ENCODE measurements at places on chromosomes 5 and 9. TPM values are rescaled to one million over a fixed set of nuclear protein-coding genes. Genes with fewer than 3 reads are reported as not detected.

OTP gene
- not detected for total RNA-seq

GRCh38 chr9:137488327-137488653, 29.2 kb upstream of the NSMF start:
- H3K4me1 ChIP-seq, result no peaks in the 10 kb centered on the region
- H3K4me3 ChIP-seq, result no peak overlapping the region
- no peak overlapping the region for H3K27ac ChIP-seq
- H3K27me3 ChIP-seq, result no peaks in the 10 kb centered on the region
- H3K36me3 ChIP-seq, result no peaks in the 10 kb centered on the region
- DNase-seq, result no peak

GRCh38 chr9:98962181-98962560, 18.5 kb downstream of the COL15A1 start:
- no peak overlapping the region for H3K4me3 ChIP-seq
- no peak for DNase-seq
- no peaks in the 10 kb centered on the region for H3K36me3 ChIP-seq

FOXI1 gene
- not detected for total RNA-seq

PTGER4 gene
- not detected for total RNA-seq

- no peak for DNase-seq
- no peaks in the 10 kb centered on the region for H3K27me3 ChIP-seq
- H3K4me1 ChIP-seq, result no peaks in the 10 kb centered on the region
- no peaks in the 10 kb centered on the region for H3K36me3 ChIP-seq
These were observed 139.0 kb upstream of the GAS1 start for GRCh38 chr9:87086221-87086818.

GRCh38 chr5:56090793-56091460, 96.2 kb upstream of the IL6ST start:
- no peaks in the 10 kb centered on the region for H3K4me1 ChIP-seq
- H3K4me3 ChIP-seq, result no peak overlapping the region
- H3K36me3 ChIP-seq, result no peaks in the 10 kb centered on the region
- no peak for DNase-seq

GRCh38 chr9:87667164-87667738, 58.7 kb upstream of the CTSL start:
- no peak overlapping the region for H3K4me3 ChIP-seq
- H3K36me3 ChIP-seq, result no peaks in the 10 kb centered on the region
- H3K27me3 ChIP-seq, result no peaks in the 10 kb centered on the region
- H3K4me1 ChIP-seq, result no peaks in the 10 kb centered on the region
- peak; percentile 87 for DNase-seq

DNA sequence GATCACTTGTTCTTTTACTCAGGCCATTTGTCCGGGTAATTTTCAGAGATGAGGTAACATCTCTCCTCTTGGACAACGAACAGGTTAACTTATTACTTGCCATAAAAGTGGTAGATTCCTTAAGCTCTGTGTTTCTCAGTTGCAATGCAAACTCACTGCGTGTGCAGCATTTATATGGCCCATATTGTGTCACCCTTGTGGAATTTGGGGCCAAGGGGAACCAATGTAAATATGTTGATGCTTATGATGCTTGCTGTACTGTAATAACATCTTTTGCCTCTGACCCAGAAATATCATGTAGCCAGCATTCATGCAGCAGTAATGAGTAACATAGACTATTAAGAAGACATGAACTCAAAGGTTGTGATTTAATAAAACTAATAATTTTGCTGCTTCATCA, 175.8 kb downstream of the ADAMTS6 start:
- no peaks in the 10 kb centered on the region for H3K4me1 ChIP-seq
- DNase-seq, result no peak
- H3K4me3 ChIP-seq, result no peak overlapping the region
- H3K36me3 ChIP-seq, result no peaks in the 10 kb centered on the region
- no peak overlapping the region for H3K27ac ChIP-seq
- no peaks in the 10 kb centered on the region for H3K27me3 ChIP-seq

- no peak overlapping the region for H3K4me3 ChIP-seq
- DNase-seq, result no peak
- no peaks in the 10 kb centered on the region for H3K27me3 ChIP-seq
These were observed 44.1 kb upstream of the ERBIN start for GRCh38 chr5:65882278-65882677.

DNA sequence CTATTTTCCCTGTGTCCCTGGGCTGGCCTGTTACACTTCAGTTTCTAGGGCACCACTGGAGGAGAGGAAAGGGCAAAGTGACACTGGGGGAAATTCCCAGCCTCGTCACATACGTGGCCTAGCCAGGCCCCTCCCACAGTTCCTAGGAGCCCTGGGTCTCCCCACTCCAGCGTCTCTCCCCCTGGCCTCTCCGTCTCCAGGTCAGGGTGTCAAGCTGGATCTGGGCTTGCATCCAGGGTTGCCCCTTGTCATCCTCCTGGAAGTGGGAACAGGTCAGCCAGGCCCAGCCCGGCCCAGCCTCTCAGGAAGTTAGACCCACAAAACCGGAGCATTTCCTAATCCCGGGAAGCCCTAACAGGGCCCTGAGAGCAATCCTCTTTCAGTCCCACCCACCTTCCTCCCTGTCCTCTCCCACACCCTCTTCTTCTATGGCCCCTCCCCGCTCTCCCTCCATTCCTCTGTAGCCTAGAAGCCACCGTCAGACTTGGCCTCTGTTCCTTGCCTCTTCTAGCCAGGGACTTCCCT, 4.7 kb upstream of the TNIP1 start:
- no peaks in the 10 kb centered on the region for H3K27me3 ChIP-seq
- peaks cover 10% of the 10 kb centered on the region for H3K4me1 ChIP-seq
- no peak overlapping the region for H3K27ac ChIP-seq
- H3K4me3 ChIP-seq, result no peak overlapping the region

DNA sequence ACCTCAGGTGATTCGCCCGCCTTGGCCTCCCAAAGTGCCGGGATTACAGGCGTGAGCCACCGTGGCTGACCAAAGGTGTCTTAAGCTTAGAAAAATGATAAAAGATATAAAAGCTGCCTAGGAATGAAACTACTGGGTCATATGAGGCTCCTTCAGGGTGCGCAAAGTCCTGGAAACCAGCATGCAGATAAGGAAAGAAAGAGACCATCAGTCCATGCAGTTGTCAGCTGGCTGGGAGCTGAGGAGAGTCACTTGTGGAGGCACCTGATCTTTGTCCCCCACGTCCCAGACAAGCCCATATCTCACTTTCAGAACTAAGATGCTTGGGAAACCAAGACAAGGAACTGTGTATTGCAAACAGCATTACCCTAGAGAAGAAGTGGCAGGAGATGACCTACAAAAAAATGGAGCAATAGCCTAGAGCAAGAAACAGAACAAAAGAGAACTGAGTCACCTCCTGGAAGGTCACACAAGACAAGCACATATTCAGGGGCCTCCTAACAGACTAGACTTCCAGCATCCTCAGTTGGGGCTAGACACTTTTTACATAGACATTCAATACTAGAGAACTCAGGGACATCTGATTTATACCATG, 2.8 kb upstream of the CCDC125 start:
- DNase-seq, result no peak
- no peak overlapping the region for H3K27ac ChIP-seq
- no peaks in the 10 kb centered on the region for H3K36me3 ChIP-seq
- no peaks in the 10 kb centered on the region for H3K27me3 ChIP-seq
- H3K4me3 ChIP-seq, result no peak overlapping the region
- H3K4me1 ChIP-seq, result no peaks in the 10 kb centered on the region

OR5C1 gene
- total RNA-seq, result not detected

PRR16 gene
- total RNA-seq, result not detected

- H3K4me3 ChIP-seq, result no peak overlapping the region
- no peaks in the 10 kb centered on the region for H3K36me3 ChIP-seq
- no peak for DNase-seq
- no peaks in the 10 kb centered on the region for H3K4me1 ChIP-seq
These were observed 27.8 kb upstream of the PTPDC1 start for GRCh38 chr9:94056442-94056974.

- H3K4me1 ChIP-seq, result peaks cover 15% of the 10 kb centered on the region
- H3K36me3 ChIP-seq, result no peaks in the 10 kb centered on the region
- H3K27me3 ChIP-seq, result no peaks in the 10 kb centered on the region
- no peak overlapping the region for H3K27ac ChIP-seq
- DNase-seq, result no peak
- no peak overlapping the region for H3K4me3 ChIP-seq
These were observed 48.4 kb upstream of the FUBP3 start for GRCh38 chr9:130530938-130531337.

DNA sequence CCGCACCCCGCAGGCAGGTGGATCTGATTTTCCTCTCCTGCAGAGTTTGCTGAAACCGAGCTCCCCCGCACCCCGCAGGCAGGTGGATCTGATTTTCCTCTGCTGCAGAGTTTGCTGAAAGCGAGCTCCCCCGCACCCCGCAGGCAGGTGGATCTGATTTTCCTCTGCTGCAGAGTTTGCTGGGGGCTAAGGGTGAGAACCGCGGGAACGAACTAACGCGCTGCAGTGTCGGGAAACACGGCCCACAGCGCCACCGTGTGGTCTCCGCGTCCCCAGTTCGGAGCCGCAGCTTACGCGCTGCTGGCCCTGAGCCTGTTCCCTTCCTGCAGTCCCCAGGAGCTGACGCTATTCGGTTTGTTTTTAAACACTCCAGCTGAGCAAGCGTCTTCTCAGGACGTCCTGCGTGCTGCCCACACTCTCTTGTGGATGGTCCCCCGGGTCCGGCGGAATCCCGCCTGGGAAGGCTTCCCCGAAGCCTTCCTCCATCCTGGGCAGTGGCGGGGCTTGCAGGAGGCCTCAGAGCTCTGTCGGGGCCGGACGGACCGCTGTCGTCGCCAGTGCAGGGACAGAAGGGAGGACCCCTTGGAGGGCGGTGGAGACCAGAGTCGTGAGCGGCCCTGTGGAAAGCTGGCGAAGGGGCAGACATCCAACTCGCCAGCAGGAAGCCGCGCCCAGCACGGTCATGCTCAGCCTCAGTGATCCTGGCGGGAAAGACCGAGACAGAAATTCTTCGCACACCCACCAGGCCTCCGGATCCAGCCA, 121.2 kb upstream of the LPCAT1 start:
- H3K4me3 ChIP-seq, result peak overlapping the region; percentile 50
- H3K27ac ChIP-seq, result no peak overlapping the region
- H3K27me3 ChIP-seq, result peaks cover 79% of the 10 kb centered on the region
- H3K4me1 ChIP-seq, result peaks cover 3% of the 10 kb centered on the region

MUSK gene
- total RNA-seq, result 0.24 TPM

GRXCR2 gene
- total RNA-seq, result not detected

DNA sequence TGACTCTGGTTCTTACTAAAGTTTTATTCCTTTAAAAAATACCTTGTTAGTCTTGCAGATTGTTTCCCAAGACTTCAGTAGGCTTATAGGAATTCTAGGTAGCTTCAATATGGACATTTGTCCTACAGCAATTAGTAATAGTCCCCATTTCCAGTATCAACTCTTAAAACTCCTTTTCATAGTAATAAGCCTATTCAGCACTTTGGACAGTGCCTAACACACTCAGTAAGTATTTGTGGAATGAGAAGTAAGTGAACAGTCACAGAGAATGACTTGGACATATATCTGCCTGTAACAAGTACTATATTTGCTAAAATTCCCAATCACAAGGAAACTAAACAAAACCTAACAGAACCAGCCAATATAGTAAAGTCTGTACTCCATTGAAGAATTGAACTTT, 1291.8 kb upstream of the DMAC1 start:
- no peaks in the 10 kb centered on the region for H3K4me1 ChIP-seq
- no peak overlapping the region for H3K27ac ChIP-seq
- H3K36me3 ChIP-seq, result no peaks in the 10 kb centered on the region
- H3K4me3 ChIP-seq, result no peak overlapping the region

- peak; percentile 24 for DNase-seq
- no peaks in the 10 kb centered on the region for H3K36me3 ChIP-seq
- H3K27ac ChIP-seq, result no peak overlapping the region
These were observed 40.5 kb upstream of the PJA2 start for GRCh38 chr5:109450129-109450877.

PCDHB10 gene
- 9.3 TPM for total RNA-seq

DNA sequence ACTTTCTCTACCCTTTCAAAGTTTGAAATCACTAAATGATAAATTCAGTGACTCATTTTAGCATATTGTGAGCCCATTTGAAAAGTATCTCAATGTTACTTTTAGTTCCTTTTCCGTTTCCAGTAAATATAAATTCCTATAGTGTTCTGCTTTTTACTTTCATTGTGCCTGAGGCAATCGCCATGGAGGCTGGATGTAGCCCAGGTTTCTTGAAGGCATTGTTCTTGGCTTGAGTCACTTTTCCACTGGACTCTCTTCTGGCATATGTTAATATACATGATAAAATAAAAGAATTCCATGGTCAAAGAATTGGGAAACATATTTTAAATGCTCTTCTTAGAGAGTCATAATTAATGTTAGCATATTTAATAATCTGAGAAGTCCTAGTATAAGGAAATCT, 327.0 kb downstream of the IZUMO3 start:
- no peaks in the 10 kb centered on the region for H3K36me3 ChIP-seq
- no peak for DNase-seq
- no peaks in the 10 kb centered on the region for H3K4me1 ChIP-seq
- no peak overlapping the region for H3K4me3 ChIP-seq

RABL6 gene
- 71.2 TPM for total RNA-seq

DNA sequence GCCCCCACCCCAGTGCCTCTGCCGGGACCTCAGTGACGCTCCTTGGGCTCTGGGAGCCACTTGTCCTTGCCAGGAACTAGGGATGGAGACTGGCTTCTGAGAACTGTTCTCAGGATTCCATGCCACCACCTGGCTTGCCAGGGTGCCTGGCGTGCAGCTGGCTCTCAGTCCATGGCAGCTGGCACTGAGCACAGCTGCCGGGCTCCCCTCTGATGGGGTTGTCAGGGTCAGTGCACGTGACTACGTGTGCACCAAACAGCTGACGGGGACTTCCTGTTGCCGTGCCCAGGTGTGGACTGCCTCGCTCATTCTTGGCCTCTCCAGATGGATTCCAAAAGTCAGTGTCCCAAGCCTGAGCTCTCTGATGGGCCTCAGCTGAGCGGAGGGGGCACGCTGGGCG, 9.4 kb downstream of the KCNT1 start:
- no peak overlapping the region for H3K4me3 ChIP-seq
- peaks cover 39% of the 10 kb centered on the region for H3K27me3 ChIP-seq
- no peaks in the 10 kb centered on the region for H3K36me3 ChIP-seq
- no peaks in the 10 kb centered on the region for H3K4me1 ChIP-seq
- no peak overlapping the region for H3K27ac ChIP-seq
- no peak for DNase-seq

ST6GALNAC6 gene
- 42.7 TPM for total RNA-seq

DNA sequence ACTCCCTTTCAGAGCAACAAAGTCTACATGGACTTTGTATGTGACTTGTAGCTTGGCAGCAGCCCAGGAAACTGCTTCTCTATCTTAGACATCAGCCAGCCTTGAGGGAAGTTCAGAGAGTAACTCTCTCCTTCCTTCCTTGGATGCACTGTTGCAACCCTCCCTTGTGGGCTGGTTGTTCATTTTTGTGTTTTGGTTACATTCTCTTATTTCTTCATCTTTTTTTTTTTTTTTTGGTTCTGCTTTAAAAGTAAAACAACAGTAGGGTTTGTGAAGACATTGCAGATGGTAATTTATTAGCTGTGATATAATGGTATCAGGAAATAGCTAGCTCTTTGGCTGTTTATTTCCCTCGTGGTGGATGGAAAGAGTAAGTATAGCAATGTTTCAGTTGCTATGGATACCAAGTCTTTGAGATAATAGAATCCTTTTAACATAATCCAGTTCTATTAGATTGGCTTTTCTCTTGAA, 97.9 kb upstream of the MAMDC2 start:
- no peaks in the 10 kb centered on the region for H3K4me1 ChIP-seq
- no peak overlapping the region for H3K27ac ChIP-seq
- H3K27me3 ChIP-seq, result no peaks in the 10 kb centered on the region
- no peak for DNase-seq
- H3K4me3 ChIP-seq, result no peak overlapping the region
- H3K36me3 ChIP-seq, result no peaks in the 10 kb centered on the region

SV2C gene
- 0.06 TPM for total RNA-seq

GGTA1 gene
- total RNA-seq, result not detected

Data from neural progenitor cell (in vitro differentiated cells).